Inflammatory macrophage (primary cell): ENCODE measurements at places on chromosomes 1 and 21.

- DNase-seq: no peak
Observed at GRCh38 chr1:3786468-3787348, 9.6 kb downstream of the LRRC47 start.

DNA sequence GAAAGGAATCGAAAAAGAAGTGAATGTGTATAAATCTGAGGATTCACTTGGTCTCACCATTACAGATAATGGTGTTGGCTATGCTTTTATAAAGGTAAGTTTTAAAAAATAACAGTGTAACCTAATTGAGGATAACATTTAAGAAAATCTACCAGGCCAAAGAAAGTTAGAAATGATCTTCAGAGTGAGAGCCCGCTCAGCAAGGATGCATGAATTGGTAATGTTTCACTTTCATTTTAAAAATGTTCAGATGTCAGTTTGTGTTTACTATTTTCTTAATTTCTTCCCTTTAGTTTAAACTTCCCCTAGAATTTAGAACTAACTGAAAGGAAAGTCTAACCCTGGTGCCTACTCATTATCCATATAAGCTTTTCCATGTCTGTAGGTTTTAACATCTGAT, 35.0 kb downstream of the GIPC2 start:
- no peak for DNase-seq

DNA sequence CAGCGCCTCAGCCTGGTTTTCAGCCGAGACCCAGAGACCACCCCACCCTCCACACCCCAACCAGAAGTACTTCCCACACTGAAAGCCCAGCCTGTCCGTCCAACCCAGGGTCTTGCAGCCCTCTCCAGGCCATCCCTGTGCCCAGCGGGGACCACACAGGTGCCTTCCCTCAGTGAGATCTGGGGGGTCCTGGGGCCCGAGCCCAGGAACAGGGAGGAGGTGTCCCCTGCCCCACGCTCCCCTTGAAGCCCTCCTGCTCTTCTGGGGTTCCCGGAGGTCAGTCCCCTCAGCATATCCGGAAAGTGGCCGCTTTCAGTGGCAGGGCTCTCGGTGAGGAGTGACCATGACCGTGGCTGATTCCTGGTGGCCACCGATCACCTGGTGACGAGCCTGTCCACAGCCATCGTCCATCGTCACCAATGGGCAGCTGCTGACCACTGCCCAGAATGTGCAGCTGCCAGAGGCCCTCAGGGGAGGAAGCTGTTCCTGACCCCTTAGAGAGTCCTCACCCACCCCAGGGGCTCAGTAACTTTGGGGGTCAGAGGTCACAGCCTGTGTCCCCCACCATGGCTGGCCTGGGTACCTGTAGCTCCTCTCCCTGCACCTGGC, 3.4 kb downstream of the TMEM240 start:
- DNase-seq: no peak

GRCh38 chr1:53590531-53591515, 131.6 kb downstream of the DMRTB1 start:
- no peak for DNase-seq

DNA sequence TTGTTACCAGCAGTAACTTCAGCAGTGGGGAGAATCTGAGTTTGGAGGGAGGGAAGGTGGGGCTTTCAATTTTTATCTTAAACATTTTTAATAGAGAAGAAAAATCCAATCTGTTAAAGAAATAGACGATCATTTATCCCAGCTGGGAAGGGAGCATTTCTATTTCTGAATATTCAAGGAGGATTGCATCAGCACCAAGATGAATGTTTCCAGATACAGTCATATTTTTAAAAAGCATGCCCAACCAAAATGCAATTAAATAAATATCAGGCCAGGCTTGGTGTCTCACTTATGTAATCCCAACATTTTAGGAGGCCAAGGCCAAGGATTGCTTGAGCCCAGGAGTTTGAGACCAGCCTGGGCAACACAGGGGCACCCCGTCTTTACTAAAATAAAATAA, 1.7 kb upstream of the ATP1A4 start:
- no peak for DNase-seq

GRCh38 chr1:62687421-62687902, 724 bp downstream of the DOCK7 start:
- peak; percentile 26 for DNase-seq

- DNase-seq: no peak
Observed at GRCh38 chr1:228219245-228219961, 11.6 kb downstream of the OBSCN start.

- no peak for DNase-seq
Observed at GRCh38 chr1:84245563-84245962, 55.9 kb upstream of the SAMD13 start.

- no peak for DNase-seq
Observed at GRCh38 chr1:101371259-101371658, 134.4 kb downstream of the S1PR1 start.
